AG20443 (cell line): ENCODE measurements at places on chromosomes 3 and 15.
A peak's percentile ranks its signal among the peaks of the same experiment; 100 is the strongest.

- no peak for DNase-seq
Measured at GRCh38 chr3:126340596-126340942, 16.6 kb downstream of the KLF15 start.

- DNase-seq: no peak
Measured at GRCh38 chr3:197103766-197104165, 74.1 kb upstream of the MELTF start.

DNA sequence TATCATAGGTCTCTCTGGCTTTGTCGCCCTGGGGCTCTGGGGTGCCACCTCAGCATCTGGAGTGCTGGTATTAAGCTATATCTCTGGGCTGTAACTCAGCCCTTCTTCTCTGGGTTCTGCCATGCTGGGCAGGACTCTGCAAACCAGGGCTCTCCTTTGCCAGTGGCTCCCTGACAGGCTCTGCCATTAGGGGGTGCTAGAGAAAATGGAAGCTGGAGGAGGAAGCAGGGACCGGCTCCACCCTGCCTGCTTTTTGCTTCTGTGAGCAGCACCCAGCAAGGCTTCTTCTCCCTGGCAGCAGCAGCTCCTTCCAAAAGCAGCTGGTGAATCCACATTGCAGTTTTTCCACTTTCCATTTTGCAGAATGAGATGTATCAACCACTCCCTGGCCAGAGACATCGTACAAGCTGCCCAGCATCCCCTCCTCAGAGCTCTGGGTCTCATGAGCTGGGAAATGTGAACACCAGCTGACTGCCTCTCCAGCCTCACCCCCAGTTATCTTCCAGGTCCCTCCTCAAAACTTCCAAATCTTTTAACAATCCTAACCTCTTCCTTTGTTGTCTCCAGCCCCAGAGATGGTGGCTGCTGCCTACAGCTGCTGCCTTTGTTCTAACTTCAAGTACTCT, 165.0 kb downstream of the ABHD5 start:
- peak; percentile 76 for DNase-seq

DNA sequence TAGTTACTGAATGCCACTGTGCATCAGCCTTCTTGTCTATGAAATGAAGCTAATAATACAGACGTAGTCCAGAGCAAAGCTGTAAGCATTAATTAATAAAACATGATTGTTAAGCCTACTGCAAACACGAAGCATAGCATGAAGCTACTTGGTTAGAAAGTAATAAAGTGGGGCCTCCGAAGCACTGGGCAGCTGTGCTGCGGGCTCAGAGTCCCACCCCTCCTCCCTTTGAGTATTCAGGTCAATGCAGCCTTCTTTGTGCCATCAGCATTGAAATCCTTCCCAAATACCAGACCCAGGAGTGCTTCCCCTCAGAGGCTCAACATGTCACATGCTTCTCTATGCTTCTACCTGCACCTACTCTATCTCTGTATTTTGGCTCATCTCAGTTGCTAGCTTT, 1112.6 kb downstream of the IGSF11 start:
- DNase-seq: no peak
